ENCODE measurements at places on chromosomes 1 and 21.

DNA sequence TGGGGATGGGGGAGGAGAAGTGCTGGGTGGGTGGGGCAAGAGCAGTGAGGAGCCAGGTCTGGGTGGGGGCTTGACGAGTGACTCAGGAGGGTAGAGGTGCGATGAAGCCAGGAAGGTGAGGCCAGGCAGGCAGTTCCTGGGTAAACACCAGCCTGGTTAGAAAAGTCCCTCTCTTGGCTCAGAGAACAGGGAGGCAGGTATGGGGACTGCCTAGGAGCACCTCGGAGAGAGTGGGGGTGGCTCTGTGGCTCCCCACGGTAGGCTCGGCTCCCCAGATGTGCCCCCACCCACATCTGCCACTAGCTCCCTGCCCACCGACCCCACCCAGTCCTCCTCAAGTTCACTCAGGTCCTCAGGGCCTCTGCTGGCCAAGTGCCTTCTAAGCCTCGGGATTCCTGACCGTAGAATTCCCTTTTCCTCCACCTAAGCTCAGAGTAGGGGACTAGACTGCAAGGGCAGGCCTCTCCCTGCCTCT lies 1.2 kb downstream of the HSPG2 start:
- no peak for DNase-seq

- DNase-seq = no peak
These were observed 394.2 kb downstream of the VAV3 start for GRCh38 chr1:107570768-107571167.

GRCh38 chr1:234326497-234327366 lies 46.5 kb upstream of the COA6 start:
- peak; percentile 72 for DNase-seq

DNA sequence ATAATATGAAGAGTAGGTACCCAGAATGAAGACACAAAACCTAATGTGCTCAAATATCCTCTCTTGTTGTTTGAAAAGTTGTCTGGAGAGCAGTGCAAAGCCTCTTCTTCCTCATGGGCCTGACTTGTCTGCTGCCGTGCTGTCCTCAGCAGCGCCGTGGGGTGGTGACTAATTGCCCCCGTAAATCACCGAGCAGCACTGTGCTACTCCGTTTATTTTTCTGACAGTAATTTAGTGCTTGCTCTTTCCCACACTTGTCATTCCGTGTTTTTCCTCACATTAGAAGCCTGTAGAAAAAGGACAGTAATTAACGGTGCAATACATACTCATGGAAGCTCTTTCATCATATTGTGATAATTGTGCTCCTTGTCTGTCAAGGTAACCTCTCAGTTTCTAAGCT lies 114.8 kb upstream of the BARHL2 start:
- no peak for DNase-seq
